ENCODE measurements at places on chromosomes 16 and 17.

- no peak for DNase-seq
These were observed 33.8 kb downstream of the GTF3C1 start for GRCh38 chr16:27515874-27516353.

DNA sequence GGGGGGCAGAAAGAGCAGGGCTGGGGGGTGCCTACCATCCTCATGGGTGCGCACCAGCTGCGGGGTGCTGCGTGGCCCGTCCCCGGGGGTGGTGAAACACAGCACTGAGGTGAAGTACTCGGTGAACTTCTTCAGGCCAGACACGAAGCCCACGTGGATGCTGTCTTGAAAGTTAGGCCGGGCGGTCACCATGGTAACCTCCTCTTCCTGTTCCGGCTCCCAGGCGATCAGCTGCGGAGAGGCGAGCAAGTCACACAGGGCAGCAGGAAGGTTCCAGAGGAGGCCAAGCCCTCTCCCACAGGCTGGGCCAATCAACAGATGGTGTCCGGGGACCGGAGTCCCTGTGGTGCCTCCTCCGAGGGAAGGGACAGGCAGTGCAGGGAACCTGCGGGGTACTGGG lies 90.1 kb upstream of the CDC42EP4 start:
- DNase-seq: no peak

GRCh38 chr17:54452666-54453348 lies 447.8 kb upstream of the TOM1L1 start:
- no peak for DNase-seq

DNA sequence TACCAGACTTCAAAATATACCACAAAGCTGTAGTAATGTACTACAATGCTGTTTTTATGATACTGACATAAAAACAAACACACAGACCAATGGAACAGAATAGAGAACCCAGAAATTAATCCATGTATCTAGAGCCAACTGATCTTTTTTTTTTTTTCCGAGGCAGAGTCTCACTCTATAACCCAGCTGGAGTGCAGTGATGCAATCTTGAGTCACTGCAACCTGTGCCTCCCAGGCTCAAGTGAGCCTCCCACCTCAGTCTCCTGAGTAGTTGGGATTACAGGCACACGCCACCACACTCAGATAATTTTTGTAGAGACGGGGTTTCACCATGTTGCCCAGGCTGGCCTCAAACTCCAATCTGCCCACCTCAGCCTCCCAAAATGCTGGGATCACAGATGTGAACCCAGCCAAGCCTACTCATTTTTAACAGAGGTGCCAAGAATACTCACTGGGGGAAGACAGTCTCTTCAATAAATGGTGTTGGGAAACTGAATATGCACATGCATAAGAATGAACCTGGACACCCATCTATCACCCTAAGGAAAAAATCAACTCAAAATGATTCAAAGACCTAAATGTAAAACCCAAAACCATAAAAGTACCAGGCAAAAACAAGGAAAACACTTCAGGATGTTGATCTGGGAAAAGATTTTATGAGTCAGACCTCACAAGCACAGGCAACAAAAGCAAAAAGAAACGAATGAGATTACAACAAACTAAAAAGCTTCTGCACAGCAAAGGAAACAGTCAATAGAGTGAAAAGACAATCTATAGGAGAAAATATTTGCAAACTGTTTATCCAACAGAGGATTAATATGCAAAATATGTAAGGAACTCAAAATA lies 63.1 kb downstream of the STX8 start:
- DNase-seq: no peak

GRCh38 chr17:27651411-27652345 lies 20.7 kb downstream of the LGALS9 start:
- DNase-seq: peak; percentile 64

DNA sequence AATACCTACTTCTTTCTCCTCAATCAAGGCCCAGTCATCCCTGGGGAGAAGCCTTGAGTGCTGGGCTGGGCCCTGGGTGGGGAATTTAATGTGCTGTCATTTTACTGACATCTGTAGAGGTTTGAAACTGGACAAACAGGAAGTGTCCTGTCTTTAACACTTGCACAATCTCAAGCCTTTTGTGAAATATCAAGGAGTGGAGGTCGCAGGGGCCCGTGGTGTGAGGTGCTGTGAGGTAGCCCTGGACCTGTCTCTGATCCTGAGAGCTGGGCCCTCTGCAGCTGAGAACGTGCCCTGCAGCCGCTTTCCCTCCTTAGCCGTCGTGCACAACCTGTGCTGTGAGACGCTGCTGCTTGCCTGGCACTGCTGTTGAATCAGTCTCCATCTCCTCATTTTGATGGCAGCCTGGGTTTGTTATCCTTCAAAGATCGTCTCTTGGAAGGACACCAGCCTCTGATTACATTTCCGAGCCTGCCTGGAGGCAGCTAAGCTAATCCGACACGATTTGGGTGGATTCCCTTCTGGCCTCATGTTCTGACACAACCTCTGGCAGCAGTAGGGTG lies 29.9 kb downstream of the SMARCE1 start:
- DNase-seq: no peak

DNA sequence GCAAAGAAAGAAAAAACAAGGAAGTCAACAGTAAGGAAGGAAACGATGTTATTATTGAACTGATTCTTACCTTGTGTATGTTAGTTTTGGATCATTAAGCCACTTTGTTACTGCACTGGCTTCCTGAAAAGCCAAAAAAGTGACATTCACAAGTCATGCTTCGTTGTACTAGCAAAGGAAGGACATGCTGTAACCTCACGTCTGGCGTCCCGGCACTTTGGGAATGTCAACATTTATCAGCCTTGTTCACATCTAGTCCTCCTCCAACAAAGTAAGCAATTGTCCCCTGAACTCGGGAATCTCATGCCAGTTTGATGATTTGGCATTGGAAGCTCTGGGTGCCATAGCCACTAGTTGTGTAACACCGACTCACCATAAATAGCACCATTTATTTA lies 731 bp upstream of the MKS1 start:
- no peak for DNase-seq

- no peak for DNase-seq
These were observed 907.0 kb downstream of the KCNJ18 start for GRCh38 chr17:22599322-22599721.

GRCh38 chr17:8227238-8227581 lies 16.8 kb upstream of the AURKB start:
- DNase-seq: no peak

- DNase-seq: peak; percentile 51
These were observed 285.2 kb downstream of the SEC14L1 start for GRCh38 chr17:77425791-77426641.

DNA sequence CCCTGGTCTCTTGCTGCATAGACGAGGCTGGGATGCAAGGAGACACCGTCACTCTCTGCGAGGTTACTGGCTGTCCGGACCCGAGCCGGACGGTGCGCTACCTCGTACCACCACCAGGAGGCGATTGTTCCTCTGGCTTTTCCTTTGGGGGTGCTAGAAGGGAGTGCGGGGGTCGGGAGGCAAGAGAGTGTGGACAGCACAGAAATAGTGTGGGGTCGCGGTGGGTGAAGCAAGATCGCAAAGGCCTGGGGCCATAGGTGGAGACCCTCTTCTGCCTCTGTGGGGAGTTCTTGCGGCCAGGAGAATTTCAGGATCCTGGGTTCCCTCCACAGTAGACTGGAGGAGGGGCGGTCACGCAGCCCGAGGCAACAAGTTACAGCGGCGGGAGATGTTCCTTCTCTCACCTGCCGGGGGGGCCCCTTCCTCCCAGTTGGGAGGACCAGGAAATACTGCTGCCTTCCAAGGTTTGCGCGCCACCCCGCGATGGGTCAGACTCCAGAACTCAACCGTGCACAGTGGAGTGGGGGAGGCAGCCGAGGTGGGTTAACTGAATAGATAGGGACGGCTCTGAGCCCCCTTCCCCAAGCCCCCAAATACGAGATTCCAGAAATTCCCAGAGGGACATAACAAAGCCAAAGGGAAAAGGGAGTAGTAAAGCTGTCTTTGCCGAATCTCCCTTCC lies 6.9 kb downstream of the PHOSPHO1 start:
- DNase-seq: peak; percentile 66

- DNase-seq: no peak
These were observed 45.4 kb downstream of the CLEC19A start for GRCh38 chr16:19330841-19331397.

GRCh38 chr16:73060892-73061490 lies 13.1 kb upstream of the ZFHX3 start:
- DNase-seq: no peak

GRCh38 chr16:5575646-5576245 lies 478.2 kb upstream of the EEF2KMT start:
- DNase-seq: no peak

- DNase-seq: no peak
These were observed 227.6 kb downstream of the UTP18 start for GRCh38 chr17:51487947-51488346.

DNA sequence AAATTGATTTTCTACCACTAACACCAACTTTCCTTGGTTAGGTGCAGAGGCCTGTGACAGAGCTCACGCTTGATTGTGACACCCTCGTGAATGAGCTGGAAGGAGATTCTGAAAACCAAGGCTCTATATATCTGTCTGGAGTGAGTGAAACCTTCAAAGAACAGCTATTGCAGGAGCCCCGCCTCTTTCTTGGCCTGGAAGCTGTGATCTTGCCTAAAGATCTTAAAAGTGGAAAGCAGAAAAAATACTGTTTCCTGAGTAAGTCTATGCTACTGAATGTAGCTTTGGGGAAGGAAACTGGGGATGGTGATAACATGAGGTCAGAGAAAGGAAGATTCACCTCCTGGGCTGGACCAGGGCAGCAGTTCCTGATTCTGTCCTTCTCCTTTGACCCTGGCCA lies 38.3 kb downstream of the REXO5 start:
- no peak for DNase-seq

DNA sequence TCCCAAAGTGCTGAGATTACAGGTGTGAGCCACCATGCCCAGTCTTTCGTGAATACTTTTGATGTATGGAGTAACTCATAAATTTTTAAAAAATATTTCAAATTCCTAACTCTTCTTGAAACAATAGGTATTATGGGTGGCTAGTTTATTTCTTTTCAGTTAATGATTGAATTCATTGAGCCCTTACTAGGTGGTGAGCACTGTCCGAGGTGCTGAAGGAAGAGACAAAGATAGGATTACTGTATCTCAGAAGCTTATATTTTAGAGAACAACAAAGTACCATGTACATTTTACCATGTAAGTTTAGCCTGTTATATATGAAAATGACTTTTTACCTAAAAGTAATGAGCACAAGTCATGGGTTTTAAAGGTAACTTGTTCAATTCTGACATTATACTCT lies 418.3 kb downstream of the NPIPA7 start:
- DNase-seq: no peak

- DNase-seq: no peak
These were observed 12.2 kb upstream of the SLX4 start for GRCh38 chr16:3623642-3624041.

DNA sequence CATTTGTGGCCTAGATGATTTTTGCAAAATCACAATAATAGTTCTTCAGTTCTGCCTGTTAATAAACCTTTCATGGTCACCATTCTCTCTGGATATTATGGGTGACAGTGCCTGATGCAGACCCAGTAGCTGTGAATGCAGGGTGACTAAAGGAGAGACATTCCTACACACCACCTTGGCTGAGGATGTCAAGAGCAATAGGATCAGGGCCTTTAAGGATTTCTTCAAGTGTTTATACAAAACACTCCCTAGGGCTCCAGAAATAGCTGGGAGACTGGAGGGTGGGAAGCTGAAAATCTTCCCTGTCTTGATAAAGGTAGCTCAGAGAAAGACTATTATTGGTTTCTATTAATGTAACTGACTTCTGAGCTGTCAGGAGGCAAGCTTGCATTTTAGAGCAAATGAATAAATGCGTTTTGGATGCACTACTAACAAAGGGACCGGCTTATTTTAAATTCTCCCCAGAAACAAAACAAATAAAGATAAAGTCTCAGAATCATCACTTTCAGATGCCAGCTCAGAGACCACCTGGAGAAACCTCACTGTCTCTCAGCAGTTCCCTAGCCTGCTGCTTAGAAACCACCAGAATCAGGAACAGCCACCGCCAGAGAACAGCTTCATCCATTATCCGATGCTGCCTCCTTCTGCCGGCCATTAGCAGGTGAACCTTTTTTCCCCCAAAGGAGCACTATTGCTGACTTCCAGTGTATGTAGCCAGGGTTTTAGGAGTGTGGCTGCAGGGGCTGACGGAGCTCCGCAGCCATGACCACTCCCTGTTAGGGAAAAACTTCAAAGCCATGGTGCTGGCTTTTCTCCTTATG lies 171.4 kb upstream of the DYNLRB2 start:
- DNase-seq: no peak

DNA sequence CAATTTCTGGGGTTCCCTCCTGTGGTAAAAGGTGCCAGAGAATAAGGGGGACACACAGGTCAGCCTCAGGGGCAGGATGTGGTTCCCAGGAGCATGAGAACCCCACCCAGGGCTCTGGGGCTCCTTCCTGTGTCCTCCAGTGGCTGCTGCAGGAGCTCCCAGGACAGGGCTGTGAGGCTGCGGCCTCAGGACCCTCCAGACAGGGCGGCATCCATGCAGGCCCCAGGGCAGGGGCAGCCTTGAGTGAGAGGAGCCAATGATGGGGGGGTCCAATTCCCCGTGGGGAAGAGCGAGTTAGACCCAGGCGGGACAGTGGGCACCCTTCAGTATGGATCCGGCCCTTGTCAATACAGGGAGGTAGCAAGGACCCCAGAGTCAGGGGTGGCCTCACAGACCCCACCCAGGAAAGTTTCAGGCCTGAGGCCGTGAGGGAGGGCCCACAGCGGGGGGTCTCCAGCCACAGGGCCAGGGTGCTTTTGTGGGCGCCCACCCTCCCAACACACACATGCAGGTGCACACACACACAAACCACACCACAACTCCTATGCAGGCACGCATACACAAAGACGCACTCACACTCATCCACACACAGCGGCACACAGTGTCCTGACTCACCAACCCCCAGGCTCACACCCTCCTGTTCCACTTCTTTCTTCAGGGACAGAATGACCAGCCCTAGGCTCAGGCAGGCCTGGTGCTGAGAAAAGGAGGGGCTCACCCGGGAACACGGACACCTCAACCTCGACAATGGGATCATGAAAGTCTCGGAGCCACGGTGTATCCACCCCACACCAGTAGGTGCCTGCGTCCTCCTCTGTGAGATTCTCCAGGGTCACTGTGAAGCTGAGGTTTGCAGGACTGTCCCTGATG lies 1.8 kb downstream of the CD300C start:
- no peak for DNase-seq

- DNase-seq: no peak
These were observed 12.6 kb upstream of the ALOX12B start for GRCh38 chr17:8100111-8100510.
